Femur (tissue), 1 donor: ENCODE measurements at places on chromosomes 1 and 21.

GRCh38 chr1:203569490-203570318 lies 56.9 kb upstream of the ATP2B4 start:
- no peak for DNase-seq

GRCh38 chr1:178220094-178220493 lies 126.2 kb downstream of the RASAL2 start:
- DNase-seq: no peak

- DNase-seq: no peak
These were observed 254.8 kb upstream of the PLXNA2 start for GRCh38 chr1:208499026-208499425.

GRCh38 chr1:45329445-45329844 lies 2.8 kb downstream of the HPDL start:
- no peak for DNase-seq

DNA sequence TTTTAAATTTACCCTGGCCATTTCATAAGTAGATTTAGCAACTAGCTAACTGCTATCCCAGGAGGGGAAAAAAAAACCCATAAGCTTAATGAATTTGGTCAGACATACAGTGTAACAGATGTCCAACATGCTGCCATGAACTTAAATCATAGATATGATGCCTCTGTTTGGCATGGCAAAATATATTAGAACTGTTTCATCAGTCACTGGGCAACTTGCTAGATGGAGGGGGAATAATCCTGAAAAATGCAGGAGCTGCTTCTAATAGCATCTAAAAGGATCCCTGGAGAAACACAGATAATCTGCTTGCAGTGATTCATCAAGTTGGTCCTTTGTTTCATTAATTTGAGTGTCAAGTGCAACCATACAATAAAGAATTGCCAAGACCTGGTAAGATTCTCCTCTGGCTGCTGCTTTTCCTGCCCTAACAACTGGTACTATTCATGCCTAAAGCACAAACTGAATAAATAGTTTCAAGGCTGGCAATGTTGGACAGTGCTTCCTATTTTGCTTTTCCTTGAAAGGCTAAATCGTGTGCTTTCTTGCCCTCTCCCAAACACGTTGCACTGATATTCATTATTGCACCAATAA lies 1.5 kb upstream of the ST6GALNAC5 start:
- no peak for DNase-seq

DNA sequence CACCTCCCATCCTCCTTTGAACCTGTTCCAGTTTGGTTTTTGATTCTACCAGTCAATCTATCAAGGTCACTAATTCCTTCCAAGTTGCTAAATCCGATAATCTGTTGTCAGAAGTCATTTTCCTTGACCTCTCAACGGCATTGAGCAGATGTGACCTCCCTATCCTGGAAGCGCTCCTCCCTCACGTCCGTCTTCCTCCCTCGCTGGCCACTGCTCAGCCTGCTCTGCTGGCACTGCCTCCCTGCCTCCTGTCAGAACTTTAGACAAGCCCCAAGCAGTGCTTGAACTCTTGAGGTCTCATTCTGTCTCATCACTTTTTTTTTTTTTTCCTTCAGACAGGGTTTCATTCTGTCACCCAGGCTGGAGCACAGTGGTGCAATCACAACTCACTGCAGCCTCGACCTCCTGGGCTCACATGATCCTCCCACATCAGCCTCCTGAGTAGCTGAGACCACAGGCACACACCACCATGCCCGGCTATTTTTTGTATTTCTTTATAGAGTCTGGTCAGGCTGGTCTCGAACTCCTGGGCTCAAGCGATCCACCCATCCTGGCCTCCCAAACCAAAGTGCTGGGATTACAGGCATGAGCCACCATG lies 4.4 kb upstream of the ACOT7 start:
- DNase-seq: no peak

DNA sequence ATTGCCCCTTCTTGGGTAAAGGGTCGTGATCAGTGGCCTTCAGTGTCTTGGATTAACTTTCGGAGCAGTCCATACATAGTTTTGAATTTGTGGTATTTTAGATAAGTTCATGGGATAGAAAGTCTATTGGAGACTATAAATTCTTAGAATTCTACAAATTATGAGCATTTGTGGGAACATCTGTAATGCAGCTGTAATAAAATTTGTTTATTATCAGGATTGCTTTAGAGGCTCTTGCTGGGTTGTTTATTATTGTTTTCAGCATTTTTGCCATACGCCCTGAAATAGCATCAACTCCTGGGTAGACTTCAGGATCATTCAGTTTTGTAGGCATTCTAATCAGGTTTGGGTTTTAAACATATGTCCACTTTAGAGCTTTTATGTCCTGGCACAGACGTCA lies 16.1 kb downstream of the LAMC1 start:
- DNase-seq: no peak

- DNase-seq: no peak
These were observed 54.6 kb downstream of the SIM2 start for GRCh38 chr21:36753556-36753955.

- peak; percentile 85 for DNase-seq
These were observed 1.0 kb upstream of the PIGV start for GRCh38 chr1:26786437-26787380.

DNA sequence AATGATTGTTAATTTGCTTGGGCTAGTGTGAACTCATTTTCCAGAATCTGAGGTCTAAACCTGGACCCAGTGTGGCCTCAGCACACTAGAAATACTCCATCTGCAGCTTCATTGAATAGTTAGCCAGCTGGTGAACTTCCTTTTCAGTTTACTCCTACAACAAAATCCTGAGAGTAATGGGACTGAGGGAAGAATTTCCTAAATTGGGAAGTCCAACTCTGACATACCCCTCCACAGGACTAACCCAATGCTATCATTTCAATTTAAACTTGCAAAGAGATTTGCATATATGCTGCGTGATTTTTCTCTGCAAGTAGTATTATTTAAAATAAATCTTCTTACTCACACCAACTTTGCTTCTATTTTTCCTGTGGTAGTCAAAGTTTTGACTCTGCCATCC lies 27.8 kb upstream of the PIGC start:
- DNase-seq: no peak

DNA sequence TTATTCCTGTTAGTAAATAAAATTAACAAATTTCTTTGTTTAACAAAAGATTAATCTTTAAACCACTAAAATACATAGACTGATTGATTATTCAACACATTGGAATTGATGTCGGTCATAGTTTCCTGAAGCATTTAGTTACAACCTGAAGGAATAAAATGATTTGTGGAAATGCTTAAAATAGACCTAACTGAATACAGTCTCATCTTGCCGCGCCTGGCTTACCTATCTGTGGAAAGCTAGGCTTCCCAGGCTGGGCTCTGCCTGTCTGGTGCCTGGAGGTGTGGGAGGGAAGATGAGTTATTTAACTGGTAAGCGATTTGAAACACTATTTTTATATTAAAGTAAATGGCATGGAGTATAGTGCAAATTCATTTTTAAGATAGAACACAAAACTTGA lies 10.2 kb downstream of the RHOU start:
- no peak for DNase-seq

GRCh38 chr1:32056598-32056997 lies 16.1 kb upstream of the TMEM39B start:
- DNase-seq: no peak

GRCh38 chr1:172827301-172827700 lies 168.4 kb downstream of the FASLG start:
- no peak for DNase-seq

DNA sequence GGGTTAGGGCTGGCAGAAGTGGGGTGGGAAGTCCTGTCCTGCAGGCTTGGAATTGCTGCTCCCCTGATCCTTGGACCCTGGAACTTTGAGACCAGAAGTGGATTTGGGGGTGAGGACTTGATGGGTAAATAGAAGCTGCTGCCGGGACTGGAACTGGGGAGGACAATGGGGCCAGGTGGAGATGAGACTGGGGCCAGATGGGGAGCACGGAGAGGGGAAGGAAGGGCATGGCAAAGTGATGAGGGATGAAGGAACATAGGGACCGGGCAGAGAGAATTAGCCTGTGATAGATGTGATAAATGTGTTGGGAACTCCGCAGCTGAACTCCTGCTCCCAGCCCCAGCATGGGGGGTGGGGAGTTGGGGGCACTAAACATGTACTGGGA lies 637 bp downstream of the NHLH1 start:
- DNase-seq: no peak

DNA sequence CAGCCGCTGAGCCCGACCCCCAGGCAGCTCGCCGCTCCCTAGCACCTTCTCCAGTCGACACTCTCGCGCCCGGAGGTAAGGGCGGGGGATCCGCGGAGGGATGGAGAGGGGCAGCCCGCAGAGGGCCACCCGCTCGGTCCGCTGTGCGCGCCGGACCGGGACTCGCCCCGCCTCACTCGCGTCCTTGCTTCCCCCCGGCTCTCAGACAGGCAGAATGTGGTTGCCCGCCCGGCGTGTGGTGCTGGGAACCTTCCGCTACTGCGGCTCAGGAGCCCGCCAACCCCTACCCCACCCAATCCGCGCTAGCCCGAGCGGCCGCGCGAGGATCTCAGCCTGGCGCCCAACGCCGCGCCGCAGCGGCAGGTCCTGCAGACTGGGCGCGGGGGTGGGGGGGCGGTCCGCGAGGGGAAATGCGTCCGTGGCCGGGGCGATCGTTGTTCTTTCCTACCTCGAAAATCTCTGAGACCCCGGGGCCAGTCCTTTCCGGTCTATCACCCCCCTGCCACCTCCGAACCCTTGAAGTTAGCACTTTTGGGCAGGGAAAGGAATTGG lies 404 bp downstream of the LRRC8C start:
- DNase-seq: peak; percentile 73

- no peak for DNase-seq
These were observed 38.9 kb downstream of the SPRTN start for GRCh38 chr1:231376875-231377549.

GRCh38 chr21:45613881-45614280 lies 29.6 kb upstream of the PCBP3 start:
- DNase-seq: no peak

- no peak for DNase-seq
These were observed 10.5 kb downstream of the RAB4A start for GRCh38 chr1:229281339-229281926.

DNA sequence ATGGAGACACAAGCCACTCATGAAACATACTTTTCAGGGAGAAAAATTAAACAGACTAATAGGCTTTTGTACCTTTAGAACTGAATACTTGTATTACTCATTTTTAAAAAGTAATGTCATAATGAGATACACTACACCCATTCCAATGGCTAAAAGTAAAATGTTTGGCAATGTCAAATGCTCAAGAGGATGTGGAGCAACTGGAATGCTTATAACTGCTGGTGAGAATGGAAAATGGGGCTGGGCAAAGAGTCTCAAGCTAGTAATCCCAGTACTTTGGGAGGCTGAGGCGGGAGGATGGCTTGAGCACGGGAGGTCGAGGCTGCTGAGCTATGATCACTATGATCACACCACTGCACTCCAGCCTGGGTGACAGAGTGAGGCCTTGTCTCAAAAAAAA lies 86.3 kb downstream of the NKAIN1 start:
- no peak for DNase-seq

- no peak for DNase-seq
These were observed 126.6 kb downstream of the PRDM2 start for GRCh38 chr1:13826591-13826990.

- DNase-seq: no peak
These were observed 27.3 kb upstream of the CD84 start for GRCh38 chr1:160606611-160607010.

DNA sequence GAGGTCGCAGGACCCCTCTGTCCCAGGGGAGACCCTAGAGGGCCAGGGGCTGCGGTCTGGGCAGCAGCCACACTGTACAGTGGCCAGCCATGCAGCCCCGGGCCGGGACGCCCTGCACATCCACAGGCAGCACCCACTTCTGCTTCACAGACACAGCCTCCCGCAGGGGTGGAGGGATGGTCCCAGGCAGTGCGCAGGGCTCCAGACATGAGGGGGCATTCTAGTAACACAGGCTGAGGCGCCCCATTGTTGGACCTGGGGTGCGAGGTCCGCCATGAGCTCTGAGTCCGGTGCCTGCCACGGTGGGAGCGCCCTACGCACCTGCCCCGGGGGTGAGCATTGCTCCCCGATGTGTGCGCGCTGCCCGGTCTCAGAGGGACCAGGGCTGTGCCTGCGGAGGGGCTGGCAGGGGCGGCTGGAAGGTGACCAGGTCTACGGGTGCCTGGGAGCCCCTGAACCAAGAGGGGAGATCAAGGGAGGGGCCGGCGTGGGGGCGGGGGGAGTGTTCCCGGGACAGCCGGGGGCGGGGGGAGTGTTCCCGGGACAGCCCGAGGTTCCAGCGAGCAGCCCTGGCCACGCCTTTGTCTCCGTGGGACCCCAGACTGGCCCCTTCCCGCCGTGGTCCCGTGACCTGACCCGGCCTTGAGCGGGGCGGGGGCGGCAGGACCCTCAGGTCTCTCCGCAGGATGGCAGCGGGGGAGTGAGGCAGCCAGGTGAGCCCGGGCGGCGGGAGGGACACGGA lies 4.5 kb downstream of the MMEL1 start:
- peak; percentile 9 for DNase-seq

DNA sequence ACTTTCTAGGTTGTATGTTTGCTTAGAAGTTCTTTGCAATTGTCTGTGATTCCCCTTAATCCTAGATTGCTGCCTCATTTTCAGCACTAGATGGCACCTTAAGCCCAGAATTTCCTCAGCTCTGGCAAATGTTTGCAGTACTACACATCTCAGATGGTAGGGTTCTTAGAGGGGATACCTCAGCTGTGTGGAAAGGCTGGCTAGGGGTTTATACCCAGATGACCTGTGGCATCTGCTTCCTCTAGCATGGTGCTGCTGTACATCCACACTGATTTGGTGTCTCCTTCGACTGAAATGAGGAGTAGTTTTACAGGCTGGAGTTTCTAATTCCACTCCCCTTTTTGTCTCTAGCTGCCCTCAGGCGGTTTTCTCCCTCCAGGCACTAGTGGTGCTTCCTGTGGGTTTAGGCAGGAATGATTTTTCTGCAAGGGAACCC lies 23.5 kb downstream of the ASB17 start:
- peak; percentile 24 for DNase-seq

- DNase-seq: no peak
These were observed 161.3 kb downstream of the GALNT2 start for GRCh38 chr1:230228236-230228897.

DNA sequence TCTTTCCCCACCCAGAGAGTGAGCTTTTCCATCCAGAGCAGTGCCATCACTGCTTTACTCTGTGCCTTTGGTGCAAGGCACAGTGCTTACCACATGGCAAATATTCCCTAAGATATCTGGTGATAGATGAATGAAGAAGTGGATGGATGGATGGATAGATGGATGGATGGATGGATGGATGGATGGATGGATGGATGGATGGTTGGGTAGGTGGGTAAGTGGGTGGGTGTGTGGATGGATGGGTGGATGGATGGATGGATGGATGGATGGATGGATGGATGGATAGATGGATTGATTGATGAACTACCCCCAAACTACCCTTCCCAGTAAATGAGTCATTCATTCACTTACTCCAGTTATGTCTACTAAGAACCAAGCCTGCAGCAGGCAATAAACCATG lies 42.9 kb upstream of the SLC44A3 start:
- DNase-seq: no peak

- DNase-seq: no peak
These were observed 27.1 kb downstream of the MRAP start for GRCh38 chr21:32325706-32326105.

GRCh38 chr21:40402884-40403582 lies 443.9 kb downstream of the DSCAM start:
- no peak for DNase-seq
